NCI-H460 (cell line): ENCODE measurements at places on chromosomes 3 and 15. TPM values are rescaled to one million over a fixed set of nuclear protein-coding genes. Genes with fewer than 3 reads are reported as not detected.

The CD200R1 gene
- total RNA-seq: 0.09 TPM in 1 of 2 replicates, not detected in the other

The ALDH1L1 gene
- 0.46 and 0.54 TPM in 2 replicates for total RNA-seq

The ATP13A5 gene
- total RNA-seq: not detected in 2 replicates

The CNTN4 gene
- total RNA-seq: 1.6 and 2.1 TPM in 2 replicates

The CADM2 gene
- total RNA-seq: 20.9 and 25.0 TPM in 2 replicates

The LOXL1 gene
- total RNA-seq: 9.8 and 10.4 TPM in 2 replicates
